Type B pancreatic cell (in vitro differentiated cells): ENCODE measurements at places on chromosomes 6 and 20.
A peak's percentile ranks its signal among the peaks of the same experiment; 100 is the strongest.

DNA sequence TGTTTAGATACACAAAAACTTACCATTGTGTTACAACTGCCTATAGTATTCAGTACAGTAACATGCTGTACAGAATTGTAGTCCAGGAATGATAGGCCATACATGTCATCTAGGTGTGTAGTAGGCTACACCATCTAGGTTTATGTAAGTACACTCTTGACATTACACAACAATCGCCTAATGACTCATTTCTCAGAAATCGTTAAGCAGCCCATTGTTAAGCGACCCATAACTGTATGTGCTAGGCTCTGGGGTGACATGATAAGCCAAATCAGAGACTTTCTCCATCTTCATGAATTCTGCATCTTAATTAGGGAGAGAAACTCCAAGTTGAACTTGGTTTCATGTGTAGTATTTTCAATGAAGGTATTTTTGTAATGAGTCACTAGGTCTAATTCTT, 17.2 kb downstream of the STK35 start:
- peaks cover 11% of the 10 kb centered on the region for H3K4me1 ChIP-seq
- no peaks in the 10 kb centered on the region for H3K27me3 ChIP-seq
- H3K36me3 ChIP-seq: peaks cover 44% of the 10 kb centered on the region
- DNase-seq: no peak

GRCh38 chr6:56652231-56652630, 9.5 kb upstream of the DST start:
- no peaks in the 10 kb centered on the region for H3K27me3 ChIP-seq
- H3K36me3 ChIP-seq: peaks cover 14% of the 10 kb centered on the region
- no peak for DNase-seq
- H3K27ac ChIP-seq: peak overlapping the region; percentile 27
- peaks cover 14% of the 10 kb centered on the region for H3K4me1 ChIP-seq

- H3K27ac ChIP-seq: peak overlapping the region; percentile 98
- peak; percentile 77 for DNase-seq
- peak overlapping the region; percentile 97 for H3K4me3 ChIP-seq
- peaks cover 10% of the 10 kb centered on the region for H3K27me3 ChIP-seq
- peaks cover 17% of the 10 kb centered on the region for H3K4me1 ChIP-seq
Measured at GRCh38 chr6:26158076-26158580, 70.9 kb downstream of the HFE start.

GRCh38 chr6:33235221-33235634, 26.9 kb downstream of the RING1 start:
- no peaks in the 10 kb centered on the region for H3K36me3 ChIP-seq
- peak overlapping the region; percentile 22 for H3K27ac ChIP-seq

DNA sequence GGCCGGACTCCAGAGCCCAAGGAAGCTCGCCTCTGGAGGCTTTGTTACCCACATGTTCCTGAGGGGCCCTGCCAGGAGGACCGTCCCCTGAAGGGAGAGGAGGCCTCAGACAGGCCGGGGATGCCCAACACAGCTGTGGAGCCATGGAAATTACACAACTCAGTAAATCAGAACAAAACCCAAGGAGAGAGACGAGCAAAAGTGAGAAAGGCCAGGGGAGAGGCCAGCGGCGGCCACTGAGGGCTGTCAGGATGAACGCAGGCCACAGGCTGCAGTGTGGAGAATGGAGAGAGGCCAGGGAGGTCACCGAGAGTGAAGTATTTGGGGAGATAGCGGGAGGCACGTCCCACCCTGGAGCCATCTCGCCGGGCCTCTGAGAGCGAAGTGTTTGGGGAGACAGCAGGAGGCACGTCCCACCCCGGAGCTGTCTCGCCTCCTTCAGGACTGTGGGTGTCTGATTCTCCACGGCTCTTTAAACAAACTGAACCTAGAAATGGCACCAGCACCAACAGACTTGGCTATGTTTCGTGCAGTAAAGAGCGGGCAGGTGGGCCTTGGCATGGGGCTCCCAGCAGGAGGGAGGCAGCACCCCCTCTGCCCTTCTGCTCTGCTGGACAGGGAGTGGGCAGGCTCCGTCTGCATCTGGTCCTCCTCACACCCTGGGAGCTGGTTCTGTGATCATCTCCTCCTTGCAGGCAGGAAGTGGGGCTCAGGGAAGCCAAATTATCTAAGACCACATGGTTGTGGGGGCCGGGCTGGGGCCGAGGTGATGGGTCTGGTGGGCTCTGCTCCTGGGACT, 91.0 kb downstream of the YTHDF1 start:
- no peak overlapping the region for H3K4me3 ChIP-seq
- no peaks in the 10 kb centered on the region for H3K4me1 ChIP-seq
- peak; percentile 63 for DNase-seq
- peaks cover 26% of the 10 kb centered on the region for H3K27me3 ChIP-seq
- no peak overlapping the region for H3K27ac ChIP-seq
- no peaks in the 10 kb centered on the region for H3K36me3 ChIP-seq

DNA sequence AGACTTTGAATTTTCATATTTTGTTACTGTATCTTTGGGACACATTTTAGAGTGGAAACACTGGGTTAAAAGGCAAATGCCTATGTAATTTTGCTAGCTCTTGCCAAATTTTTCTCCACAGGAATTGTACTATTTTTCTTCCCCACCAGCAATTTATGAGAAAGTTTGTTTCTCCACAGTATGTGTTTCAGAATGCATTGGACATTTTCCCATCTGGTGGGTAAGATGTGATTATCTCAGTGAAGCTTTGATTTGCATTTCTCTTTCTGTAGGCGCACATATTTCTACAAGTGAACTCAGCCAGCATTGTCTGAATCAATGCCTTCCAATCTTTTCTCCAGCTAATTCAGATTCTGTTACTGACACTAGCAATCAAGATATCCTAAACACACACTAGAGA, 157.8 kb downstream of the RCAN2 start:
- H3K4me3 ChIP-seq: no peak overlapping the region
- H3K27ac ChIP-seq: no peak overlapping the region
- DNase-seq: no peak
- H3K27me3 ChIP-seq: no peaks in the 10 kb centered on the region
- H3K4me1 ChIP-seq: peaks cover 8% of the 10 kb centered on the region

DNA sequence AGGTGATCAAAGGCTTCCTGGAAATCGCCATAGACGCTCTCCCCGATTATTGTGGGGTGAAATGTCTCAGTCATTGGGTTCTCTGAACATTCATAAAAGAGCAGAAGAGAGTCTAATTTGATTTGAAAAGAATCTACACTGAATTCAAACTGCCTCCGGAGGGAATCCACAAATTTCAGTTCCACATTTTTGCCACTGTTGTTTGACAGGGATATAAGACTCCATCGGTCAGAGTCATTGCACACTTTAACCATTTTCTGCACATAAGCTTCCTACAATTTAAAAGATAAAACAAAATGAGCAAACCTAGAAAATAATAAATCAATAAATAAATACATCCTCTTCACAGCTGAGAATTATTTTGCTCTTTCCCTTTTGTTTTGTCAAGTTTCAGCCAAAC, 2.3 kb downstream of the TENT5A start:
- peak overlapping the region; percentile 96 for H3K4me3 ChIP-seq
- peaks cover 13% of the 10 kb centered on the region for H3K27me3 ChIP-seq
- peak overlapping the region; percentile 98 for H3K27ac ChIP-seq
- peaks cover 38% of the 10 kb centered on the region for H3K36me3 ChIP-seq
- H3K4me1 ChIP-seq: peaks cover 20% of the 10 kb centered on the region

GRCh38 chr6:1310628-1311399, 1.1 kb upstream of the FOXQ1 start:
- H3K27me3 ChIP-seq: peaks cover 82% of the 10 kb centered on the region
- peak overlapping the region; percentile 93 for H3K27ac ChIP-seq
- H3K4me3 ChIP-seq: peak overlapping the region; percentile 93
- no peak for DNase-seq
- H3K36me3 ChIP-seq: peaks cover 5% of the 10 kb centered on the region

- no peaks in the 10 kb centered on the region for H3K27me3 ChIP-seq
- no peak overlapping the region for H3K27ac ChIP-seq
- no peaks in the 10 kb centered on the region for H3K4me1 ChIP-seq
- no peak overlapping the region for H3K4me3 ChIP-seq
- H3K36me3 ChIP-seq: no peaks in the 10 kb centered on the region
Measured at GRCh38 chr6:152721956-152722355, 24.3 kb downstream of the MYCT1 start.

- H3K36me3 ChIP-seq: no peaks in the 10 kb centered on the region
- no peak overlapping the region for H3K4me3 ChIP-seq
- DNase-seq: no peak
- H3K27ac ChIP-seq: no peak overlapping the region
Measured at GRCh38 chr6:167663784-167664443, 162.8 kb upstream of the AFDN start.

DNA sequence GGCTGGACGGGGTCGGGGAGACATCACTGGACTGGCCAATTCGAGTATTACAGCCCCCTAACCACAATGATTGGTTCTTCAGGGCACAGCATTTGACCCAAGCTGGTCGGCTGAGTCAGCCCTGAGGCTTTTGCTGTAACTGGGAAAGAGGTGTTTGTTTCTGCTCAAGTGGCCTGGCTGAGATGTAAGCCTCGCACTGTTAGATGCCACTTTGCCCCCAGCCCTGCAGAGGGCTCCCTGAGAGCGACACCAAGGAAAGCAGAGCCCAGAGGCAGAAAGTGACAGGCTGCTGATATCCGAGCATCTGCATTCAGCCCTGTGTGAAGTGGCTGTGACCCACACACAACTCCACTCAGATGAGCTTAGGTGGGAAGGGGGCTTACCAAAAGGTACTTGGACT, 19.4 kb downstream of the ERGIC3 start:
- H3K4me1 ChIP-seq: no peaks in the 10 kb centered on the region
- H3K36me3 ChIP-seq: peaks cover 9% of the 10 kb centered on the region
- no peak for DNase-seq
- H3K27ac ChIP-seq: no peak overlapping the region

DNA sequence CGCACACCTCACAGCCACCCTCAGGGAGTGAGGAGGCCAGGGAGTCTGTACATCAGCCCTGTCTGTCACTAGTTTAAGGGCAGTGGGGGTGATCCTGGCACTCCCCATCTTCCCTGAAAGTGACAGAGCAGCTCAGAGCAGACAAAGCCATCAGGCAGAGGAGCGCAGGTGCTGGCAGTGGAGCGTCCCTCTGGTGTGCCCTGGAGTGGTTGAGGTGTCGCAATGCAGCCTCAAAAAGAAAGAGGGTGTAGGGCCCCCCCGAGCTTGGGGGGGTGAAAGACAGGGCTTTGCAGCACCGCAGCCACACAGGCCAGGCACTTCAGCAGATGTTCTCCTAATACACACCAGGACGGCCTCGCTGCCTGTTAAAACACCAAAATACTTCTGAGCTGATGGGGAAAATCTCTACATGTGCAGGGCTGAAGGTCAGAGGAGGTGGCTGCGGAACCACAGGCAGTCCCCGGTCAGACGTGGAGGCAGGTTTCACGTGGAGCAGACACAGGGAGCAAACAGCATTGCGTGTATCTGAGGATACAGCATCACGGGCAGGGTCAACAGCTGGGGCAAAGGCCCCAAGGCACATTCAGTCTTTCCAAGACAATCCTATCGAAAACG, 69.5 kb downstream of the PREX1 start:
- H3K27ac ChIP-seq: no peak overlapping the region
- DNase-seq: no peak
- peaks cover 12% of the 10 kb centered on the region for H3K4me1 ChIP-seq

GRCh38 chr6:77292564-77293546, 170.4 kb downstream of the HTR1B start:
- DNase-seq: no peak
- no peaks in the 10 kb centered on the region for H3K36me3 ChIP-seq
- no peak overlapping the region for H3K27ac ChIP-seq
- peaks cover 8% of the 10 kb centered on the region for H3K4me1 ChIP-seq

GRCh38 chr6:148239801-148240460, 102.7 kb upstream of the SASH1 start:
- H3K4me3 ChIP-seq: peak overlapping the region; percentile 79
- H3K27me3 ChIP-seq: no peaks in the 10 kb centered on the region

DNA sequence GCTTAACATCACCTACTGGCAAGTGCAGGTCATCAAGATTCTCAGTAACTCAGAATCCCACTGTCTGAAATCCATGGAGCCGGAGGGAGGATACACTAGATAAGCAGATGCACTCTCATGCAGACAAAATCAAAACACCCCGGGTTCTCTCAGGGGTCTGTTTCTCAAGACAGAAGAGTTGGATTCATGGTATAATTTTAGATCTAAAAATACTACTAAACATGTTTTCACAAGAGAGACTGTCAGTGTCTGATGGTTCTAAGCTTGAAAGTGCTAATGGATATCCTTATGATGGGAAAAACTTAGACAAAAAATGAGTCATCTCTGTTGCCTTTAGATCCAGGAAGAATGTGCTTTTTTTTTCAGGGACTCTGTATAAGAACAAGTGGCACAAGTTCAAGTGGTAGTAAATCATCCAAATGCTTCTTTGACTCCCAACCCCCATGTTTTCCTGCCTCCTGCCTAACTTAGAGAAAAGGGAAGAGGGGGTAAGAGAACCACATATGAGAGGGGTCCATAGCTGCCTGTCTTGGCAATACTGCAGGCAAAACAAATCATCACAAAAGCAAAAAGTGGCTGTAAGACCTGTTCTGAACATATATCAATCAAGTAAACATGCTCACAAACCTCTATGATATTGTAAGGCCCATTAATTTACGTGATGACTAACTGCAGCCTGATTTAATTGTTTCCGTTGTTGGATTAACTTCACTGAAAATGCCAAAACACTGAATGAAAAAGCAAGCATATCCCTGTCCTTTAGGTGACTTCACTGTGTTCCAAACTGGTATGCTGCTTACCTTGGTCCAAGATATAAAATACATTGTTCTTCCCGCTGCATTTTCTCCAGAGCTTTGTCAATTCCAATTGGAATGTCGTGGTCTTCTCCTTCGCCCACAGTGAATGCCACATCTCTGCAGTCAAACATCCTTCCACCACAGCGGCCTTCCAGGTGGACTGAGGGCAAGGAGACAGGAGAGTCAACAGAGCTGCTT, 84.0 kb upstream of the TULP1 start:
- no peaks in the 10 kb centered on the region for H3K27me3 ChIP-seq
- peak overlapping the region; percentile 12 for H3K4me3 ChIP-seq
- H3K4me1 ChIP-seq: peaks cover 26% of the 10 kb centered on the region
- peak overlapping the region; percentile 69 for H3K27ac ChIP-seq

DNA sequence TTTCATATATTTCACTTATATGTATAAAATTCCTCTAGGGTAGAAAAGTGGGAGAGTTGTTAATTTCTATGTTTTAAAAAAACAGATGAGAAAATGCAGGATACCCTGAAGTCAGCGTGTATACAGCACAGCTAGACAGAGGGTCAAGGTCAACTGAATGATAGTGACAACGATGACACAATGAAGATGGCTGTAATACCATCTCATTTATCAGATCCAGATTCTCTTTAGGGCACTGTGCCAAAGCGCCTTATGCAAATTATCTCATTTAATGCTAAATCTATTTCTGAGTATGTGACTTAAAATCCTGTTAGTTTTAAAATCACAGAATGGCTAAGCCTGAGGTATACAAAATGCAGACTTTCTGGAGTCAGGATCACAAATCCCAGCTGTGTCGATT, 431.4 kb upstream of the RUNX2 start:
- H3K27ac ChIP-seq: no peak overlapping the region
- H3K36me3 ChIP-seq: no peaks in the 10 kb centered on the region
- no peak overlapping the region for H3K4me3 ChIP-seq
- no peak for DNase-seq
- H3K4me1 ChIP-seq: no peaks in the 10 kb centered on the region

GRCh38 chr6:93751969-93752368, 332.6 kb upstream of the EPHA7 start:
- H3K27ac ChIP-seq: no peak overlapping the region
- H3K36me3 ChIP-seq: no peaks in the 10 kb centered on the region
- no peaks in the 10 kb centered on the region for H3K27me3 ChIP-seq
- H3K4me1 ChIP-seq: no peaks in the 10 kb centered on the region
- no peak for DNase-seq

GRCh38 chr6:125194941-125195340, 41.4 kb downstream of the TPD52L1 start:
- H3K27ac ChIP-seq: no peak overlapping the region
- H3K27me3 ChIP-seq: no peaks in the 10 kb centered on the region

GRCh38 chr20:9068233-9068801, 570 bp upstream of the PLCB4 start:
- H3K4me1 ChIP-seq: peaks cover 24% of the 10 kb centered on the region
- H3K4me3 ChIP-seq: peak overlapping the region; percentile 91
- H3K36me3 ChIP-seq: no peaks in the 10 kb centered on the region
- peak; percentile 79 for DNase-seq
- H3K27me3 ChIP-seq: peaks cover 4% of the 10 kb centered on the region
- H3K27ac ChIP-seq: peak overlapping the region; percentile 74
